Cardiac muscle cell (in vitro differentiated cells and primary cell): ENCODE measurements at places on chromosomes 1 and 21. TPM values are rescaled to one million over a fixed set of nuclear protein-coding genes. Genes with fewer than 3 reads are reported as not detected.

The NLRP3 gene
- total RNA-seq, result 0.39 and 1.5 TPM in 2 replicates

The TCHHL1 gene
- total RNA-seq, result not detected in 2 replicates

The RABIF gene
- total RNA-seq, result 2.9 and 6.4 TPM in 2 replicates

The IRF2BP2 gene
- total RNA-seq, result 84.0 and 113 TPM in 2 replicates

DNA sequence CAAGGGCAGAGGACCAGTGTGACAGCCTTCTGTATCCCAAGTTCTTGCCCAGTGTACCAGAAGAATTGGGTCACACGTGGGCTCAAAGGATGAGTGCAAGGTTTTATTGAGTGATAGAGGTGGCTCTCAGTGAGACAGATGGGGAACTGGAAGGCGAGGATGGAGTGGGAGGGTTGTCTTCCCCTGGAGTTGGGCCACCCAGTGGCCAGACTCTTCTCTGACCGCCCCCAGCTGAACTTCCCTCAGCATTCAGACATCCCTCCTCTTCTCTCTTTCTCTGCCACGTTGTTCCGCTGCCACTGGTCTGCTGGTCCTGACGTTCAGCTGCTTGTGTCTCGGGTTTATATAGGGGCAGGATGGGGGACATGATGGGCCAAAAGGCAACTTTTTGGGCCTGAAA lies 150.1 kb upstream of the IVNS1ABP start:
- no peaks in the 10 kb centered on the region for H3K27me3 ChIP-seq
- no peak for DNase-seq
- peaks cover 3% of the 10 kb centered on the region for H3K4me1 ChIP-seq
- no peaks in the 10 kb centered on the region for H3K36me3 ChIP-seq
- H3K27ac ChIP-seq, result no peak overlapping the region

- no peaks in the 10 kb centered on the region for H3K36me3 ChIP-seq
- no peaks in the 10 kb centered on the region for H3K27me3 ChIP-seq
- no peak overlapping the region for H3K4me3 ChIP-seq
- no peak overlapping the region for H3K27ac ChIP-seq
- no peaks in the 10 kb centered on the region for H3K4me1 ChIP-seq
These were observed 94.5 kb downstream of the SYF2 start for GRCh38 chr1:25137521-25138395.

DNA sequence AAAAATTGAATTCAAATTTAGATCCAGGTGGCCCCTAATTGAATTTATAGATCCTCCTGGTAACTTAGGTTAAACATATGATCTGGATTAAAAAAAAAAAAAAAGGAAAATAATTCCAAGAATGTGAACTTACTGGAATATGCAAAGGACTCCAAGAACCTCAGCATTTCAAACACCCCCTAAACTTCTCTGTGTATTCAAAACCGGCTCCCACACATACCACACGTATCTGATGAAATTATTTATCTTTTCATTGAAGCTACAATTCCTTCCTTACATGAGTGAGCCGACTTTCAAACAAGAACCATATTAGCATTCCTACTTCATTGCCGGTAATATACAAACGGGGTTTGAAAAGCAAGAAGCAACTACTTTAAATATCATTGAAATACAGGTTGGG lies 61.4 kb upstream of the FMN2 start:
- DNase-seq, result no peak
- peaks cover 4% of the 10 kb centered on the region for H3K27me3 ChIP-seq
- no peak overlapping the region for H3K27ac ChIP-seq
- H3K36me3 ChIP-seq, result no peaks in the 10 kb centered on the region
- H3K4me1 ChIP-seq, result no peaks in the 10 kb centered on the region

DNA sequence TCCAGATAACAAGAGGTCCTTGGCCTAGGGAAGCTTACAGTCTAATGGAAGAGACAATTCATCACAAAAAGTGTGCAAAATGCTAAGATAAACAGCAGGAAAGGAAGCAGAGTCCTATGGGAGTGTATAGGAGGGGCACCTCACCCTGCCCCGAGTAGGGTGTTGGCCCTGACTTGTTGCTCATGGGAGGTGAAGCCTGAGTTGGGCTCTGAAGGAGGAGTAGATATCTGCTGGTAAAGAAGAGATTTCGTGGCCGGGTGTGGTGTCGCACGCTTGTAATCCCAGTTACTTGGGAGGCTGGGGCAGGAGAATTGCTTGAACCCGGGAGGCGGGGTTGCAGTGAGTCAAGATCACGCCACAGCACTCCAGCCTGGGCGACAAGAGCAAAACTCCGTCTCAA lies 18.6 kb upstream of the GPR37L1 start:
- no peak overlapping the region for H3K27ac ChIP-seq
- peaks cover 18% of the 10 kb centered on the region for H3K4me1 ChIP-seq
- no peaks in the 10 kb centered on the region for H3K36me3 ChIP-seq
- no peak for DNase-seq

The NR1I3 gene
- 0.33 TPM in 1 of 2 replicates, not detected in the other for total RNA-seq

The LCE1C gene
- total RNA-seq, result not detected in 2 replicates
